Tibial nerve (tissue), 4 donors: ENCODE measurements at places on chromosomes 6 and 20.

DNA sequence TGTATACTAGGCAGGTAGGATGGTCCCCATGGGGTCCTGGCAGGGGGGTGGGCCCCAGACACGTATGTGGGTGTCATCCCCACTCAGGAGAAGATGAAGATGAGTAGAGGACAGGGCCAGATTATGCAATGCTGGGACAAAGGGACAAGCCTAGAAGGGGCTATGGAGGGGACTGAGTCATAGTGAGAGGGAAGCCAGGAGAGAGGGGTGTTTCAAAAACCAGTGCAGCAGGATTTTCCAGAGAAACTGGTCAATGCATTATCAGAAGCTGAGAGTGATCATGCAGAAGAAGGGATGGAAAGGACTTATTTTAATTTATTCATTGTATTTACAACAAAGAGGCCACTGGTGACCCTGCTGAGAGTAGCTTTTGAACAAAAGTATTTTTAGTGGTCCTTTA, 74.0 kb downstream of the PPP1R3G start:
- DNase-seq = no peak

DNA sequence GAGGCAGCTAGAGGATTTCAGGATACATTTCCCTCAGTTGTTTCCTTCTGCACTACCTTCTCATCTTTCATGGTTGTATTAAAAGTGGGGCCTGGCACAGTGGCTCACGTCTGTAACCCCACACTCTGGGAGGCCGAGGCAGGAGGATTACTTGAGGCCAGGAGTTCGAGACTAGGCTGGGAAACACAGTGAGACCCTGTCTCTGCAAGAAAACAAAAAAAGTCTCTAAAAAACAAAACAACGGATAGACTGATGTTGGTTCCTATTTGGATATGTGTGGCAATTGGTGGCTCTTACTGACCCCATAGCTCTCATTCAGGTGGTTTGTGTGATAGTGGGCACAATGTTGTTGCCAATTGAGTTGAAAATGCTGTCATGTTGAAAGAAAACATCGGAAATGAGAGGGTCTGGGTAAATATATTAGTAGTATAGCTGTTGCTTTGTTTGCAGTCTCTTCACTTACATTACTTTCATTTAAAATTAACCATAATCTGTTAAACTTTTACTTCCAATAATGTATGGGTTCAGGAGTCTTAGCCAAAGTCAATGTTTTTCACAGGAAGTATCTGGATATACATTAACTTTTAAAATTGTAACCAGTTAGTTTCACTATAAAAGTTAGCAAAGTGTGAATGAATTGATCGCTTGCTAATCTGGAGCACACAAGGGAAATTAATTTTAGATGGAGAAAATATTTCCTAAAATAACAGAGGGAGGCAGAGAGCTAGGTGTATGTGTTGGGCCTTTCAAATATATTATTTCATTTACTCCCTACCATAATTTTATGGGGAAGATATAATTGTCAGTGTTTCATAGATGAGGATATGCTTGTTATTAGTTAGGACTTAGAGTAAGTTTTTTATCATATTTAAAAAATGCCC, 31.1 kb downstream of the UTRN start:
- DNase-seq = no peak

DNA sequence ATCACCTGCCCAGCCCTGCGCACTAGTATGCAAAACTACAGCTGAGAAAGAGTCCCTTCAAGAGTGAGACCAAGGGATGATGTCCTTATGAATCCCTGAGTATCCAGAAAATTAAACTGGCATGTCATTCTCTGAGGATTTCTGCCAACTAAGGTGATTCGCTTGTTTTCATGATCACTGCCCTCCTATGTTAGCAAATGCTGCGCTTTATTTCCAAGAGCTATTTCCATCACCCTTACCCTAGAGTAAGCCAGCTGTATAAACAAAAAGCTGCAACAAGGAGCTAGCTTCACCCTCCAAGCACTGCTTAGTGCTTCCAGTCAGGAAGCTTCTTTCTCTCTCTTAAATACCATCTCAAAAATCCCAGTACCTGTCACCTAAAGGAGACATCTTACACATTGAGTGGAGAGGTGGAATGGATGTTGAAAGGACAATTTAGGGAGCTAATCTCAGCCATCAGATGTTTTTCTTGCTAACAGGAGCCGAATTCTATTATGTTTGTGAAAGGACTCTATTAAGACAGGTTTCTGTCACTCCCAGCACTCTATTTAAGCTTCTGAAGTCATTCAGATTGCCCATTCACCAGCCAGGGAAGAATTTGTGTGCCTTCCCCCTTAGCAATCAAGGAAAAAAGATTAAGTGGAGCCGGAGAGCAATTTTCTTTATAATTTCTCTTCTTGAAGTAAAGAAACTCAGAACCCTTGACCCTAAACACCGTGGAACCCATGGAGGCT, 322.2 kb downstream of the NRN1 start:
- no peak for DNase-seq

- DNase-seq = no peak
Measured at GRCh38 chr20:23445596-23446217, 6.2 kb downstream of the CSTL1 start.

GRCh38 chr6:36633370-36633769, 39.2 kb downstream of the SRSF3 start:
- no peak for DNase-seq

- no peak for DNase-seq
Measured at GRCh38 chr6:111175109-111175508, 87.8 kb downstream of the SLC16A10 start.

DNA sequence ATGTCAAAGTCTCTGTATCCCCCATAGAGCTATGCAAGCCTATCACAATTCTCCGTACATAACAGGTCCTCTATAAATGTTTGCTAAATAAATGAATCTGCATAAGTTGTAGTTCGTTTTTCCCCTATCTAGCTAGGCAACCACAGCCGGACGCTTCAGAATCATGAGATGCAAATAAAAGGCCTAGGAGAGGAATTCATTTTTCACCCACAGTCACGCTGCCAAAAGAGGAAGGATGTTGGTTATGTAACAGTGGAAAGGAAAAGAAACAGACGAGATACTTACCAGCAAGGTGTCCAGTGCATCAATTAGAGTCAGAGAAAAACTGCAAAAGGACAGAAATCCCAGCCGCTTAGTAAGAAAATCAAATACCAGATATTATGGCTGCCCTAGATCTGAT, 2.4 kb downstream of the EDEM2 start:
- peak; percentile 33 for DNase-seq

GRCh38 chr20:42361402-42361970, 743.3 kb upstream of the CHD6 start:
- no peak for DNase-seq

DNA sequence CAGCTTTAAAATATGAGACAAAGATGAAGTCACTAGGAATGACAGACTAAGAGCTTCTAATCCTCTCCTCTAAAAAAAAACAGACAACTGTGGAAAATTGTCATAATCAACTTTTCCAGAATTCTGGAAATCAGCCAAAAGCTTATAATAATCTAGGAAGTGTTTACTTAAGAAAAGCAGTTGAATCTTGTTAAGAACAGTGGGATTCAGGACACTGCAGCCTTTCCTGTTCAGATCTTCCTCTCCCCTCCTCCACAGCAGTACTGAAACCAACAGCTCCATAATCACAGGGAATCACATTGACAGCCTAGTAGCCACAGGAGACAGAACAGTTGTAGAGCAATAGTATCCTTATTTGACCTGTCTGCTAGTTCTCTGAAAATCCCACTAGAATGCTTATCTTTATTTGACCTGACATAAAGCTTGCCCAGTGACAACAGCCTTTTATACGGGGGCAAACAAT, 41.6 kb downstream of the IBTK start:
- DNase-seq = no peak

DNA sequence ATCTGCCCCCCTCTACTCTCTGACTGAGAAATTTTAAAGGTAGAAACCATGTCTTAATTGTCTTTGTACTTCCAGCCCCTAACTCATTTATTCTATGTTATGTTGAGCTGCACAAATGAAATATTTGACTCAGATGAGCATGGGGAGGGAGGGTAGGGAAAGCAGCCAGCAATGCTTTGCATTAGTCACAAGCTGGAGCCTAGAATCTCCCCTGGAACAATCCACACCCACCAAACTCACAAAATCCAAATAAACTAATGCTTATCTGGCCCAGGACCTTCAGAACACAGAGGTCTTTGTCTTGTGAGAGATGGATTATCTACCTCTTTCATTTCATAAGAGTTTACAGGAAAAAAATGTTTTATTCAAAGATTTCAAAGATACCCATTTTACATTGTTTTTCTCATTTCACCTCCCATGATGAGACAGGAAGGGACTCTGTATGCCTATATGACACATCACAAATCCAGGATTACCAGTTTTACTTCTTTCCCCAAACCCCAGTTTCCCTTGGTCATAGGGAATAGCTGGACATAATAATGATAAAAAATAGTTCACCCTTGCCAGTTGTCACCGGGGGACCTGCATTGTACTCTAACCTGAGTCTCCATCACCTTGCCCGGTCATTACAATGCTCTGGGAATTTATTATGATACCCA, 466.9 kb downstream of the KIF16B start:
- no peak for DNase-seq

DNA sequence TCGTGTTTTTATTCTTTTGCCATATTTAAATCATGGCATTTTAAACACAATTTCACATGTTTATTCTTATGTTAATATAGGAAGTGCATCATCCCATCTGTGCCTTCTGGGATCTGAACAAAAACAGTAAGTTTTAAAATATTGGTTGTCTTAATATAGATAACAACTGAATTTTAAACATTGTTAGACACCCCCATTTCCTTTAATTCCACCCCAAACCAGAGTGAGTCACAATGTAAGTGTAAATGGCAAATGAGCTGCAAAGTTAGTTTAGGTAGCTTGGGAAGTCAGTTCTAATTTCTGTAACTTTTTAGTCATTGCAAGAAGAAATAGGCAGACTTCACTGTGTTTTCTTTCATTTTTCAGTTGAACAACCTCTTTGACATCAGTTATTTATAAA, 108.0 kb downstream of the ADGRG6 start:
- no peak for DNase-seq

- no peak for DNase-seq
Measured at GRCh38 chr6:3758842-3759144, 7.3 kb upstream of the PXDC1 start.

GRCh38 chr6:30238178-30238795, 25.1 kb upstream of the TRIM26 start:
- DNase-seq = no peak

GRCh38 chr6:12661432-12662089, 55.0 kb upstream of the PHACTR1 start:
- DNase-seq = no peak

DNA sequence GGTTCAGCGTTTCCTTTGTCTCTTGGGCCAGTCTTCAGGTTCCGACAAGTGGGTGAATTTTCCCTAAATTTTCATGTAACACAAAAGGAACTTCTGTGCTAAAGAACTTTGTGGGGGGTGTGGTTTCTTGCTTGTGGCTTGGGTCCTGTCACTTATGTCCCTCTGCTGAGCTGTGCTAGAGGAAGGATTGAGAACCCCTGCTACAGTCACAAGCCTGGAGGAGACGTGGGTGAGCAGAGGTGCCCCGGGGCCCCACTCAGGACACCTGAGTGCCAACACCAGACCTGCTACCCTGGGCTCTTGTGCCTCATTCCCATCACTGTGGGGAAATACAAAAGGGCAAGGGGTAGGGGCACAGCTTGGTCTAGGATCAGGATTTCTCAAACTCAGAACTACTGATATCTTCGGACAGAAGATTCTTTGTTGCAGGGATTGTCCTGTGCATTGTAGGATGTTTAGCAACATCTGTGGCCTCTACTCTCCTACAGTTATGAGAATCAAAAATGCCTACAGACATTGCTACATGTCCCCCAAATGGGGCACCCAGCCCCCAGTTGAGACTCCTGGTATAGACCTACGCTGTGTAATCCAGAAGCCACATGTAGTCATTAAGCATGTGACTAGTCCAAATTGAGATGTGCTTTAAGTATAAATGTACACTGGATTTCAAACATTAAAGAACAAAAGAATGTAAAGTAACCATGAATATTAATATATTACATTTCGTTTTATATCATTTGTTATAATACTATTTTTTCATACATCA, 128.7 kb downstream of the LY86 start:
- DNase-seq = no peak

GRCh38 chr20:44233436-44234016, 13.6 kb upstream of the GDAP1L1 start:
- DNase-seq = no peak

DNA sequence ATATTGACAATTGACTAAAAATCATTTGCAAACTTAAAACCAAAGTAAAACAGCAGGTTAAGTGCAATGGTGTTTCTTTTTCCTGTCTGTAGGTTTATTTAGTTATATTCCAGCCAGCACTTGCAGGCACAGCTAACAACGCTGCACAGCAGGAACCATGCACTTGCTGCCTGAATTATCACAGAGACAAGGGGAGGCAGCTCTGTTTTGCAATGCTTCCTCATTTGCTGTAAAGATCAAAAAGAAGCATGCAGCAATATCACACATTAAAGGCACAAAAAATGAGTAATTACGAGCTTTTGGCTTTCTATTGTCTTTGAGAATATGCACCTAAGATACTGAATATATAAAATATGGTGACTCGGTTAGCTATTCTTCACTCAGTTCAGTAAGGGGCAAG, 241.9 kb downstream of the EPHA7 start:
- DNase-seq = no peak

- DNase-seq = no peak
Measured at GRCh38 chr6:129747588-129748112, 37.7 kb upstream of the ARHGAP18 start.

DNA sequence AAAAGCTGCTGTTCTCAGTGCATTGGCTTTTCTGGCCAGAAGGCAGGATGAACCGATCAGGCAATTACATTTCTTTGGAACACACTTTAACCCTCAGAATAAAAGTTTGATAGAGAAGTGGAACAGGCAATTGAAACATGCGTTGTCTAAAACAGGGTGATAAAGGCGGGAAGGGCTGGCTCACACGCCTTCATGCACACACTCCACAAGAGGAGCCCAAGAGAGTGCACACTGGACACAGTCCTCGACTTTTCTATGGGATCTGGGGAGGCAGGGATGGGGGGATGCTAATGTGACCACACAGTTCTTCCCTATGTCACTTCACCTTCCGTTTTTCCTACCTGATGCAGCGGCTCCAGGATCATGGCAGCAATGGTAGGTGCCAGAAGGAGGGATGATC, 30.9 kb upstream of the TUBB2A start:
- DNase-seq = no peak

DNA sequence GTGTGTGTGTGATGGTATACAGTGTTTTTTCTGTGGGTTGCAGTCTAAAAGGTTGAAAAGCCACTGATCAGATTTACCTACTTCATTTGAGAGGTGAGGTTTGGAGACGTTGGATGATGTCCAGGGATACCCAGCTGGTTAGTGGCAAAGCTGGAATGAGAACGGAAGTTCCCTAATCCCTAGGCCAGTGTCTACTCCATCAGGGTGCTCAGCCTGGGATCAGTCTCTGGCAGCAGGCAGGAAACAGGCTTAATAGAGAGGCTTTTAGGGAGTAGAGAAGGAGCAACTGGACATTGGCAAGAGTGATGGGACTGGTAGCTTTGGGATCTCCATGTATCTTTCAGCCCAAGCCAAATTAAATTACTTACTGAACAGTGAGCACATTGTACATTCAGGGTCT, 80.7 kb downstream of the C6orf52 start:
- no peak for DNase-seq

- no peak for DNase-seq
Measured at GRCh38 chr6:145074805-145075204, 660.5 kb downstream of the EPM2A start.

GRCh38 chr20:16036331-16036730, 536.9 kb downstream of the KIF16B start:
- DNase-seq = no peak
